Activated T-cell treated with anti-CD3 and anti-CD28 coated beads, Interleukin-2, amount 50 U/mL, for 48 hours (primary cell): ENCODE measurements at places on chromosomes 1 and 21.
A peak's percentile ranks its signal among the peaks of the same experiment; 100 is the strongest.

GRCh38 chr1:91768120-91768519 is 117.8 kb downstream of the TGFBR3 start:
- no peak for DNase-seq

DNA sequence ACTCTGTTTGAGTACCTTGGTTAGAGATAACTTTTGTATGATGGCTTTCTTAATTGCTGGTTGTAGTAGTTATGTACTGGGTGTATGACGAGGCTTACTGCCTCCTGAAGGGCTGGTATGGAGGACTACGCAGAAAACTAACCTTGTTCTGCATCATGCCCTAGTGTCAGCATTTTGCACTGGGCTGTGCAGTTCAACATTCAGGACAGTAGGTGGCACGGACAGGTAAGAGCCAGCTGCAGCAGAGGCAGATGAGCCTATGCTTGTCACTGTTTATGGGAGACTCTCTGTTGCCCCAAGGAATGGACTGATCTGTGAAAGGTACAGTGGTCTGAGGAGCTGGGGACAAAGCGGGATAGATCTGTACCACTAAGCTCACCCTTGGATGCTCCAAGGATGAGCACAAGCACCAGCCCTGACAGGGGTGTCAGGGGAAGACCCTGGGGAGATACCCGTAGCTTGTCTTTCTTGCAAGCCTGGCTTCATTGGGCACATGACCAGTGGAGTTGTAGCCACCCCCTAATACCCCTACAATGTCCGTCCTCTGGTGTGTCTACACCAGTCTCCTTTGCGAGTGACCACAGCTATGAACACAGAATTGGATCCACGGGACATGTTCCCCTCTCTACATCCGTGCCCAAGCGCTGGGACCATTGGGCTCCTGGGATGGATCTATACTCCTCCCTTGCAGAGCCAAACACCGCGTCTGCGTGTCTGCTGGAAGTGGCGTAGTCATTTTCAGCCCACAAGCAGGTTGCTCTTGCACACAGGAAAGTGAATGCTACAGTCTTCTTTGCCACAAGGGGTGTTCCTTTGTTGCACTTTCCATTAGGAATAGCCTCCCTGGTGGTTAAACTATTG is 51.1 kb upstream of the CFHR3 start:
- DNase-seq = peak; percentile 66

DNA sequence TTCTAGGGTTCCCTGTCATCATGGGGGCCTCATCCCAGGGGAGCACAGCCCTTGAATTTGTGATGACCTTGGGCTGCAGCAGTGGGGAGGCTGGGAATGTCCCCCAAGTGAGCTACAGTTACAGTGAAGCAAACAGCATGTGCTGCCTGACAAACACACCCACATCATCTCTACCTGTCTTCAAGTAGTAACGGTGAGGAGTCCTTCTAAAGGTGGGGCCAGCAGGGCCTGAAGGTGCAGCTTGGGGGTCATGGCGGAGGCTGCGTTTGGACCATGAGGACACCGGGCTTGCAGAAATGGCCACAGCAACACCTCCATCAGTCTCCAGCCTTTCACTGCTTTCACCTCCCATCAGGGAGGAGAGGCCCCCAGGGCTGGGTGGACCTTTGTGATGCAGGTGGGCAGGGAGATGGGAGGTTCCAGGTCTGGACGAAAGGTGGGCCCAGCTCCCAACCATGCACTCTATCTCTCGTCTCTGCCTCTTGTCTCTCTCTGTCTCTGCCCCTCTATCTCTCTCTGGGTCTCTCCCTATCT is 55.7 kb downstream of the WNT9A start:
- peak; percentile 9 for DNase-seq

- DNase-seq = no peak
Measured at GRCh38 chr1:232657426-232658005, 27.6 kb upstream of the SIPA1L2 start.

GRCh38 chr1:87305762-87306161 is 22.9 kb upstream of the LMO4 start:
- no peak for DNase-seq

DNA sequence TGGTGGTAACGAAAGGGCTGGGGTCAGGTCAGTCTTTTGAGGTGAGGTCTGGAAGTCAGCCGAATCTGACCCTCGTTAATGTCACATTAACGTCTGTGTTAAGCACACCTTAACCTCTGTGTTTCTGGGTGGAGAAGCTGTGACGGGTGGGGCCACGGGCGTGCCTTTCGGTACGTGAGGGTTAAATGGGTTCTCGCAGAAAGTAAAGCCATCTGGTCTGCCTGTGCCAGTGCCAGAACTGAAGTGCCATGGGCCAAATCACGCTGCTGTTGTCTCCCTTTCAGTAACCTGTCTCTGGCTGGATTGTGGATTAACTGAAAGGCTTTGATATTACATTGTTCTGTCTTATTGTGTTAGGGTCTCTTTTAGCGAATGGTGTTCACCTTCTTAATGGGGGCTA is 14.4 kb downstream of the URB2 start:
- no peak for DNase-seq

GRCh38 chr1:27491748-27492700 is 2.1 kb upstream of the WASF2 start:
- no peak for DNase-seq

GRCh38 chr1:176142973-176143372 is 64.1 kb downstream of the COP1 start:
- DNase-seq = no peak

GRCh38 chr1:171515299-171515698 is 30.0 kb downstream of the PRRC2C start:
- no peak for DNase-seq

GRCh38 chr1:41775956-41776585 is 142.7 kb downstream of the HIVEP3 start:
- DNase-seq = no peak

- no peak for DNase-seq
Measured at GRCh38 chr1:183633676-183634343, 1.8 kb downstream of the ARPC5 start.

- DNase-seq = no peak
Measured at GRCh38 chr1:109107785-109108184, 6.1 kb upstream of the ELAPOR1 start.

- no peak for DNase-seq
Measured at GRCh38 chr1:220511179-220511578, 16.8 kb upstream of the MARK1 start.

DNA sequence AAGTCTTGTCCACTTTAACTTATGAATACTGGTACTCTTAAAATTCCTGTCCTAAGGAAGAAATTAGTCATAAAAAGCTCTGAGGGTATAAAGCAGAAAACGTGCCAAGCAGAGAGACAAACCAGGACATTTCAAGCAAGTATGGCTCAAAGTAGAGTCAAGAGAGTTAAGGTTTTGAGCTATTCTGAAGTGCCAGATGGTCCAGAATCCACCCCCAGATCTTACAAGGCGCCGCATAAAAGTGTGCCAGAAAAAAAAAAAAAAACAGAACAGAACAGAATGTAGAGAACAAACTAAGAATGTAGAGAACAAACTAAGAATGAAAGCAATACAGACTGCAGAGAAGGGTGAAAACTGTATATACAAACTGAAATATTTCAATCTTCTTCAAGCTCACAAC is 12.5 kb downstream of the EPS15 start:
- no peak for DNase-seq

- peak; percentile 27 for DNase-seq
Measured at GRCh38 chr1:167510244-167510643, 8.1 kb downstream of the CD247 start.

GRCh38 chr1:82321794-82322193 is 521.1 kb downstream of the ADGRL2 start:
- DNase-seq = no peak

DNA sequence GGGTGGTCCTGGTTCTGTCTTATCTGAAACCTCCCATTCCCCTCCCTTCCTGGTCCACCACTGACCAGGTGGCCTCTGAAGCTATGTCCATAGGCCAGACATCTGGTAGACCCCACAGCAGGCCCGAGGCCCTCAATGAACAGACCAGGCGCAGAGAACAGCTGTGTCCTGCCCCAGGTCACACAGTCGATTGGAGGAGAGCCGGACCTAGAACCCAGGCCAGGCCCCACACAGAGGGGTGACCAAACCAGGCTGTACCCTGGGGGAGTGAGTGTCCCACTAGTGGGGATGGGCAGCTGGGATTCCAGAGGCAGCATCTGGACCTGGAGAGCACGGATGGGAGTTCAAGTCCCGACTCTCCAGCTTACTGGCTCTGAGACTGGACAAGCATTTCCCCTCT is 29.2 kb downstream of the RNU1-1 start:
- no peak for DNase-seq

GRCh38 chr21:37297364-37297763 is 30.2 kb upstream of the VPS26C start:
- DNase-seq = no peak

DNA sequence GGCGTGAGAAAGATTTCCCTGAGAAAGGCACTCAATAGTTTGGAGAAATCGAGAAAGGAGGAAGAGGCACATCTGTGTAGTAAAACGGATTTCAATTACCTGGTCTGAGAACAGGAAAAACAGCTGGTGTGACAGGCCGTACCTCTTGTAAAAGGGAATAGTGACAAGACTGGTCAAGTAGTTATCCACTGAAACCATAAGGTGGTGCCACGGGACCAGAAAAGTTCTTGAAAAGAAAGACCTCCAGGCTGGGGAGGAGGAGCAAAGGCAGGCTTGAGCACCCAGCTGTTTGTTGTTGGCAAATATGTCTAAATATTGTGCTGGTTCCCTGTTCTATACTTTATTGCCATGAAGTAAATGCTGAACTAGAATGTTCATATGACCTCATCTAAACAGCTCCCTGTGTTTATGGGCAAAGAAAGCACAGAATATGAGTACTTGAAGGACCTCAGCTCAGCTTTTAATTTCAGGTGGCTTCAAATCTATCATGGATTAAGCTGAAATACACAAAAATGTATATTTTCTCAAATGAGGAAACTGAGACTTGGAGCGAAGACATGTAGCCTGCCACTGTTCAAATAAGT is 4.0 kb downstream of the HAO2 start:
- no peak for DNase-seq

GRCh38 chr1:56295949-56296929 is 283.1 kb downstream of the PLPP3 start:
- no peak for DNase-seq

DNA sequence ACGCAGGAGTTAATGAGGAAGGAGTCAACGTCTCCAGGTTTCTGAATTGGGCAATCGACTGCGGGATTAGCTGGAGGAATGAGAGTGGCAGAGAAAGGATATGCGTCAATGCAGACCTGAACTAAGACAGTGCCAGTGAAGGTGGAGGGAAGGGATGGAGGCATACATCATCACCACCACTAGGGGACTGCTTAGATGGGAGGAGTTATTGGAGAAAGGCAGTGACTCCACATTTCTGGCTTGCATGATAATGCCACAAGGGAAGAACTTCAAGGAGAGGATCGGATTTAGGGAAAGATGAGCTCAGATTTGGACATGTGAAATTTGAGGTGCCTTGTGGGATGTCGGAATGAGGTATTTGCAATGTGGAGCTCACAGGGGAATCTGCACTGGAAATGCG is 17.5 kb downstream of the VASH2 start:
- no peak for DNase-seq

DNA sequence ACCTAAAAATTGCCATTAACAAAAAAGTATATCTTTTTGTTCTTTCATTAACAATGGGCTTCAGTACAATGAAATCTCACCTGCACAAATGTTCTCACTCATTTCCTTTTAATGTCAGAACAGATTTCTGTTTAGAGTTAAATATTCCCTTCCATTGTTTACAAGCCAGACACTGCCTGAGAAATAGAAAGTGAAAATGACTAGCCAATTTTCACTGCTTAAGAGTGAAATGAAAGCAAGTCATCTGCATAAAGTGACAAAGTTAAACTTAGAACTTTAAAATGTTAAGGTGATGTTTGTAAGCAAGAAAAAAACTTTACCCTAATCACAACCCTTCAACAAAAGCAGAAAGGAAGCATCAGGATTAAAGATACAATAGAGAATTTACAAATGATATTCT is 27.5 kb downstream of the COA6 start:
- no peak for DNase-seq

GRCh38 chr1:56931211-56931610 is 34.6 kb downstream of the C8B start:
- DNase-seq = no peak

GRCh38 chr1:155313261-155313660 is 4.6 kb downstream of the FDPS start:
- no peak for DNase-seq

DNA sequence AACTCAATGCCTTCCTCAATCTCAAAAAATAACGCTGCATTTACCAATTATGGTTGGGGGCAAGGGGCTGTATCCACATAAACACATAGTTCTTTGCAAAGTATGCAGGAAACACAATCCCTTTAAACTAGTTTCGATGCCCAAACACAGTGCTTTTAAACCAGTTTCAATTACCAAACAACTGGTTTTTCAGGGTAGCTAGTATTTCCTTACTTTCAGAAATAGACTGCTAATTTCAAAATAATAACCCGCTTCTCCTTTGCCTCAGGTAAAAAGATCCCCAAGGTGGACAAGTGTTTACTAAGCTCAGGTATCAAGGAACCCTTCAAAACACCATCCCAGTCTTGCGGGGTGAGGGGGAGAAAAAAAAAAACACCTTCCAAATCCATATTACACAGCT is 2.8 kb downstream of the SIPA1L2 start:
- DNase-seq = no peak

- DNase-seq = no peak
Measured at GRCh38 chr1:205800981-205801703, 11.9 kb downstream of the SLC41A1 start.

GRCh38 chr1:201741763-201742342 is 87.1 kb upstream of the IPO9 start:
- DNase-seq = no peak

DNA sequence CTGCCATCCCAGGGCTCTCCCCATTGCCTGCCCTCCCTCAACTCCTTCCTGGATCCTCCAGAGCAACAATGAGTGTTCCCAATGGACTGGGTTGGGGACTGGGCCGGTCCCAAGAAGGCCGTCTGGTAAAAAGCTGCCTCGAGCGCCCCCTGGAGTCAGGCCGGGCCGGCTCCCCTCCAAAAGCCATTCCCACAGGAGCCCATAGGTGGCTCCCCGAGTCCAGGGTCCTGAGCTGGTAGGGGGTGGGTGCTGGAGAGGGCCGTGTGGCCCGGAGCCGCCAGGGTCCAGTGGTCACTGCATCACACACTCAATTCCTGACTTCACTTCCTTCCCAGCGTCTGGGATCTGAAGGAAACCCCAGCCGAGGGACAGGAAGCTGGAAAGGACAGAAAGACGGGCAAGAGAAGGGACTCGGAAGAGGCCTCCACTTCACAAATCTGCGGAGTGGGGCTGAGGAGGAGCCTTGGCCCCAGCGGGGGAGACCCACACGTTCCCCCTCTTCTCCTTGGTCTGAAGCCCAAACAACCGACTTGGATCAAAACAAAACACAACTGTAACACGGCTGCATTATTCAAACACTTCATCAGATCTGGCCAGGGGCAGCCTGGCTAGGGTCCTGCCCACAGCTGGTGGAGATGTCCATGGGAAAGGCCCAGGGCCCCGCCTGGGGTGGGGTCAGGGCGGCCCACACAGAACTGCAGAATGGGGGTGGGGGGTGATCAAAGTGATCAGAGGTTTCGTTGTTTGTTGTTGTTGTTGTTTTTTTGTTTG is 10.9 kb upstream of the ALDH4A1 start:
- DNase-seq = peak; percentile 89

DNA sequence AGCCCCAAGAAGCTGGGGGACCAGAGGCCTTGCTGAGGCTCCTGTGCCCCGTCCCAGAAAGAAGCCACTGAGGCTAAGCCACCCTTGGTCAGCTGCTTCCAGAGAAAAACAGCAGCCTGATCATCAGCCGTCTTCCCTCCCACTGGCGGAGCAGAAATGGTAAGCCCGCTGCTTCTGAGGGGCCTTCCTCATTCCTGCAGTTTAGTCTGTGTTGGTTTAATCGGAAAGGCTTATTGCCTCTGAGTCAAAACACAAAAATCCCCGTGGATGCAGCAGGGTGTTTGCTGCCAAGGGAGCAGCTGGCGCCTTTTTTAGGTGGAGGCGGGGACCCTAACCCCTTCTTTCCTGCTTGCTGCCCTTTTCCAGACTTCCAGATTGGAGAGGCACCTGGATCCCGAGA is 33.9 kb downstream of the SPSB1 start:
- DNase-seq = no peak
